ENCODE measurements at places on chromosomes 16 and 17.

- DNase-seq: no peak
These were observed 33.9 kb downstream of the COTL1 start for GRCh38 chr16:84583995-84584394.

DNA sequence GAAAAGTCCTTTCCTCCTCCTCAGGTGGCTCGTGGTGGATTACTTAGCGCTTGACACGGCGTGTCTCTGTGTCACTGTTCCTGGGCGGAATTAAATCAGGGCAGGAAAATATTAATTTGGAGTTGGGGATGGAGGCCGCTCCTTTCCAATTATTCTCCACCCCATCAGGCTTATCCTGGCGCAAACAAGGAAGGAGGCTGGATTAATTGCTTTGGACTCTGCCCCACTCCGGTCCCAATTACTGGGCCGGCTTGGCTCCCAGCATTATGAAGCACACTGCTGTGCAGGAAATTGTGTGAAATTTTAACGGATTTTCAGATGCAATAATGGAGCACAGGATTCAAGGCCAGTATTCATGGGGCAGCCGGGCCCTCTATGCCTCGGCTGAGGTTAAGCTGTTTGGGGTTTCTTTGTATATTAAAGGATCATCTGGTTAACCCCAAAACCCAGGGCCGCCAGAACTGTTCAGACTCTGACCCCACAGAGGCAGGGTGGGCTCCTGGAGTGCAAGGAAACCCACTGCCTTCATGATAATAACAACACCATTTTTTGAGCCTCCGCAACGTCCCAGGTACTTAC is 87.8 kb downstream of the MRM1 start:
- no peak for DNase-seq

GRCh38 chr17:40828454-40829044 is 6.1 kb upstream of the KRT10 start:
- no peak for DNase-seq

GRCh38 chr16:5533321-5533888 is 435.8 kb upstream of the EEF2KMT start:
- no peak for DNase-seq

- no peak for DNase-seq
These were observed 381.9 kb upstream of the CCL2 start for GRCh38 chr17:33873201-33873617.

DNA sequence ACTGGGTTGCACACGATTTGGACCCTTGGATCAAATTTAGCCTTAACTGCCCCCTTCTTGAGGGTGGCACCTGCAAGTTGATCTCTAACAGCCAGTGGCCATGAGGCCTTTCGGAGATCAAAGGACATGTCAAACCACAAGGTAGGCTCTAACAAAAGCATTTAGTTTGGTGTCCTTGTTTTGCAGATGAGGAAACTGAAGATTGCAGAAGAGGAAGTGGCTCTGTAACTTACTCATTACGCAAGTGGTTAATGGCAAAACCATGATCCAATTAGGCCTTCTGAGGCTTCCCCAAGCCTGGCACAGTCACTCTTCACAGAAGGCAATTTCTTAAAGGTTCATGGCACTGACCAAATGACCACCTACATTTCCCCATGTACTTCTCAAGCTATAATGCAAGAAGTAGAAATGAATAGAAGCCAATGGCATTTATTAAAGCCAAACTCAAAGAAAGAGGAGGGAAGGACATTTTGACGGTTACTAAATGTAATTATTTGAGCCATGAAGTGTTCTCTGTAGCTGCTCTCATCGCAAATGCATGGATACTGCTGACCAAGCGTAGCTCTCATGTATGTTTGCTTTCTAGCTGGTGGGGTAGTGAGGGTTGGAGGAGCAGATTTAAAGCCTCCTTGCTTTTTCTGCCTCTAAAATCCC is 32.8 kb upstream of the ABCC12 start:
- DNase-seq: no peak

GRCh38 chr16:3480901-3481695 is 14.2 kb downstream of the C16orf90 start:
- DNase-seq: no peak

GRCh38 chr17:609232-609810 is 105.3 kb downstream of the VPS53 start:
- no peak for DNase-seq

GRCh38 chr16:86288716-86289294 is 221.5 kb upstream of the FOXF1 start:
- DNase-seq: no peak

DNA sequence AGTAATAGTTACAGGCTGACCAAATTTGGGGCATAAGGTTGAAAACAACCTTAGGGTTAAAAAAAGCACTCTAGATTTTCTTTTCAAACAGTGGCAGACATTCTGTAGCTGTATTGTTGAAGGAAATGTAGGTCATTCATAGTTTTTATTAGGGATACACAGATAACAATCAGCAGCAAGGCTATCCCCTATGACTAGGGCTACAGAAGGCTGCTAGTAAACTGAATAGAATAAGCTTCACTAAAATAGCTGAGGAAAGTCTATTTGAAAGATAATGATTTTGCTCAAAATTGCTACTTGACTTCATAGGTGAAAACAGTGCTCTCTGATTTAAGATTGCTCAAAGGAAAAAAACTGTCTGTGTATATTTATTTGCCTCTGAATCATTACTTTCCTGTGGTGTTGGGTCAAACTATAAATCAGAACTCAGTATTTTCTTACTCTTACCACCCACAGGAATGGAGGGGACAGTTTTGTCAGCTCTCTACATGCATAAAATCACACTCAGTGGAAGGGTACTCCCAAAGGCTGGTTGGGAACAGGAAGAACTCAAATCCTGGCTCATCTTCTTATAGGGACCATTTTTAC is 24.8 kb downstream of the RPGRIP1L start:
- no peak for DNase-seq

DNA sequence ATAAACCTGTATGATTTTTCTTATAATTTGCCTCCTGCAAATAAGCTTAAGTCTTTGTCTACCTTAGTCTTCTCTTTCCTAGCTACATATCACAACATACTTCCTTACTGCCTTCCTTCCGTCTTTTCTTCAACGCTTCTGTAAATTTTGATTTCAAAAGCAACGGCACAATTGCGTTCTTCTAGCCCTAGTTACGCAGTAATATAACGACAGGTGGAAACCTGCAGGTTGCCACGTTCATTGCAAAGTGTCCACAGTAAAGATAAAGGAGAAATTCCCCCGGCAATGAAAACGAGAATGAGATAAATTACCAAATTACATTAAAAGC is 546 bp upstream of the PSMD7 start:
- no peak for DNase-seq

GRCh38 chr17:42617956-42618431 is 8.5 kb downstream of the TUBG1 start:
- no peak for DNase-seq

- DNase-seq: no peak
These were observed 124.8 kb downstream of the ABCC1 start for GRCh38 chr16:16073891-16074881.

GRCh38 chr16:35011-35677 is 18.3 kb downstream of the POLR3K start:
- DNase-seq: no peak

DNA sequence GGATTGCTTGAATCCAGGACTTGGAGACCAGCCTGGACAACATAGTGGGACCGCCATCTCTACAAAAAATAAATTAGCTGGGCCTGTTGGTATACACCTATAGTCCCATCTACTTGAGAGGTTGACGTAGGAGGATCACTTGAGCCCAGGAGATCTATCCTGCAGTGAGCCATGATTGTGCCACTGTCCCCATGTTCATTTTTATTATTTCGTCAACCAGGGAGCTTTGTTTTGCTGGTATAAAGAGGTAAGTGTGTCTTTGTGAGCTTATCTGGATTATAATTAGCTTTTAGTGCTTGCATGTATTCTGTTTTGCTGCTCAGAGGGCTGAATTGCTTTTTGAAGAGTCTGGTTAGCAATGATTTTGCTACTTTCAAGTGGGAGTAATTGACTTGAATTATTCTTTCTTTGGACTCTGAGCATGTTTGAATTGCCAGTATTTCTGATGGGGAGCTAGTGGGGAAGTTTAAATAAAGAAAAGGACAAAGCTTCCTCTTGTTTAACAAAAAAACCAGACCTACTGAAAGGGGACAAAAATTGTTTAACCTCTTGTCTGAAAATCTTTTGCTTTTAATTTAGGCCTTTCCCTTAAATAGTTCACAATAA is 31.6 kb upstream of the BCAS3 start:
- DNase-seq: no peak

- DNase-seq: no peak
These were observed 152.6 kb downstream of the CYB561 start for GRCh38 chr17:63293323-63294075.

- no peak for DNase-seq
These were observed 16.8 kb downstream of the LASP1 start for GRCh38 chr17:38886643-38887010.

DNA sequence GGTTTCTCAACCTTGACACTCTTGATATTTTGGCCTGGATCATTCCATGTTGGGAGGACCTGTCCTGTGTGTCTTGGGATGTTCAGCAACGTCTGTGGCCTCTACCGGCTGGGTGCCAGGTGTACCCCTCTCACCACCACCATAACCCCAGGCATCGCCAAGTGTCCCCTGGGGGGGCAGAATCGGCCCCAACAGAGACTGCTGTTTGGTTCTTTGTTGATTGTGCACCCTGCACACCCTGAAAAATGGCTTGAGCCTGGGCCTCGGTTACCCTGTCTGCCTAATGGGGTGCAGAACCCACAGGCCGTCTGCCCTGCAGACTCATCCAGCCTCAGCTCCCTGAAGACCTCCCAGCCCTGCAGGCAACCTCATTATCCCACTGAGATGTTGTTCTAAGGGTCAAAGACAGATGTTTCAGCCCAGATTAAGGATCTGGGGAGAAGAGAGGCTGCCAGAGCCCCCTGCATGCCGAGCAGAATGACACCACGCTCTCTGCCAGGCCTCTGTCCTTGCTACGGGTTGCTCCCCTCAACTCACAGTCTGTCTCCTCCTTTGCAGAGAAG is 9.2 kb downstream of the CACNG1 start:
- no peak for DNase-seq

GRCh38 chr16:4888428-4889135 is 41.3 kb downstream of the UBN1 start:
- no peak for DNase-seq

DNA sequence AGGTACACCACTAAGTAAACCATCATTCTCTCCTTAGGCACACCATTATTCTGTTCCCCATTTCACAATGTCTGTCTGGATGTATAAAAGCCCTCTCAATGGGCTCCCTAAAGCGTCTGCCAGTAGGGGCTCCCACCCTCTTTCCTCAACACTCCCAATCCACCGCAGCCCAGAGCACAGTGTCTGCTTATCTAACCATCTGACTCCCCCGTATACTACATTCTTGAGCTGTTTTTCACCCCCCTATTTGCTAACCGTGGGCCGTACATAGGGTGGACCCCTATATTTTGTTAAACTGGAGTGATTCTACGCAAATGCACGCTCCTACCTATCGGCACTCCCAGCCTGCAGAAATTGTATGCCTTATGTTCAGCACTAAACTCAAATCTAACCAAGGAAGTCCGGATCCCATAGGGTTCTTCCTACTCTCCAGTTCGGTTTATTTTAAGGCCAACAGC is 685 bp upstream of the PSMD3 start:
- no peak for DNase-seq

DNA sequence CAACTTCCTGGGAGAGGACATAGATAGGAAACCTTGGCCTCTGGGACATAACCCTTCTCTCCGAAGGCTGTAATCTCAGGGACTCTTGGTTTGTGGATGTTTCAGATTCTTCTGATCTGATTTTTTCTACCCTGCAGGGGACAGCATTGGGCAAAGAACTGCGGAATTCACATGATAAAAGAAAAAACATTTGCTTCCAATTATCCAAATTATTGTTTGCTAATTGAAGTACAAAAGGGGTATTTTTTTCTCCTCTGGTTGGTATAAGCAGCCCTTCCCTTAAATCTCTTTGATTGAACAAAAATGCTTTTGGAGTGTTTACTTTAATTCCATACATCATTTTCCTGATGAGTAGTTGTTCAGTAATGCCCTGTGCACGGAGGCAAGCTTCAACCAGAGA is 251.7 kb upstream of the IRX3 start:
- DNase-seq: no peak

DNA sequence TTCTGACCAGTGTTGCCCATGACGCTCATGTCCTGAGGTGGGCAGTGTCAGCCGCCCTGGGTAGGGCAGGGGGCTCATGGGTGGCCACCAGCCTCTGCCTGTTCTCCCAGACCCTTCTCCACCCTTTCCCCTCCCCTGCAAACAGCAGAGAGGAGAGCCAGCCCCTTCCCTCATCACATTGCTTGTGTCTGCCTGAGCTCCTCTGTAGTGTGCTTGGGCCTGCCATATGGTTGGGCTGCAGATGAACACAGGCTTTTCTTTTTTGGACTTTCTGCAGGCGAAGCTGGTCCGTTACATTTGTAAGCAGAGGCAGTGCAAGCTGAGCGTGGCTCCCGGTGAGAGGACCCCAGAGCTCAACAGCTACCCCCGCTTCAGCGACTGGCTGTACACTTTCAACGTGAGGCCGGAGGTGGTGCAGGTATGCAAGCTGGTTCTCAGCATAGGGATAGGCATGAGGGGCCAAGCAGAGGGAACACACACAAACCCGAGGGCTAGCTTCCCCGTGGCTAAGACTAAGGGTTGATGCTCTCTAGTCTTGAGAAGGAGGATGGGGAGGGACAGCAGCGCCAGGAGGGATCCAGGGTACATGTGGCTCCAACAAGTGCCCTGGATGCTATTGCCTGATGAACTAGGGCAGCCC is 80.6 kb upstream of the LGALS9 start:
- DNase-seq: no peak

GRCh38 chr16:3148256-3149192 is 13.7 kb downstream of the ZNF213 start:
- no peak for DNase-seq

GRCh38 chr16:48434653-48435317 is 49.6 kb upstream of the SIAH1 start:
- DNase-seq: no peak

GRCh38 chr17:65753348-65753747 is 191.9 kb upstream of the AXIN2 start:
- no peak for DNase-seq

- DNase-seq: no peak
These were observed 384.9 kb downstream of the GRIN2A start for GRCh38 chr16:9797306-9797705.

GRCh38 chr17:8056232-8056975 is 17.5 kb downstream of the ALOX15B start:
- no peak for DNase-seq

GRCh38 chr17:78557598-78558039 is 19.6 kb downstream of the DNAH17 start:
- no peak for DNase-seq

DNA sequence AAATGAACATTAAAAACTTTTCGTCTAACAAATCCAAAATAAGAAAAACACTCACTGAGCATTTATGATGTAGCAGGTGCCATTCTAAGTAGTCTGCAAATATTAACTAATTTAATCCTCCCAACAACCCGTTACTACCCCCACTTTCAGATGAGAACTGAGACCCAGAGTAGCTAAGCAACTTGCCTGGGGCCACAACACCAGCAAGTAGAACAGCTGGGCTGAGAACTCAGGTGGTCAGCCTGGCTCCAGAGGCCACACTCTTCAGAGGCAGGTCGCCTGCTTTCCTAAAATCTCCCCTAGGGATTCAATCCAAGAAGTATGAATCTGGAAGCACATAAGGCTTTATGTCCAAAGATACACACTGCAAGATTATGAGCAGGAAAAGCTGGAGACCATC is 6.2 kb downstream of the MBTPS1 start:
- no peak for DNase-seq

GRCh38 chr17:69443138-69443537 is 28.6 kb downstream of the MAP2K6 start:
- DNase-seq: no peak

- no peak for DNase-seq
These were observed 59.9 kb downstream of the BEAN1 start for GRCh38 chr16:66486773-66487579.

- peak; percentile 88 for DNase-seq
These were observed at the start of gene AMDHD2 for GRCh38 chr16:2520097-2520783. TSS of gene AMDHD2 (plus strand) at chr16:2520371. CDS start at chr16:2520459, 88 bp downstream.
